ENCODE measurements at places on chromosomes 16 and 17. TPM values are rescaled to one million over a fixed set of nuclear protein-coding genes. Genes with fewer than 3 reads are reported as not detected.

ITGAL gene
- not detected for total RNA-seq

TBKBP1 gene
- 21.1 TPM for total RNA-seq

USP31 gene
- 27.4 TPM for total RNA-seq

FBXW10 gene
- not detected for total RNA-seq

CD7 gene
- total RNA-seq = not detected

SBK1 gene
- 22.2 TPM for total RNA-seq

ARL6IP1 gene
- total RNA-seq = 179 TPM

TBC1D3E gene
- not detected for total RNA-seq

APOBR gene
- total RNA-seq = not detected

PRRT2 gene
- total RNA-seq = 9.0 TPM

TVP23B gene
- total RNA-seq = 31.6 TPM

SRSF1 gene
- 491 TPM for total RNA-seq

SPATA22 gene
- not detected for total RNA-seq

CRAMP1 gene
- total RNA-seq = 33.0 TPM

ARL17A gene
- 12.9 TPM for total RNA-seq

WSCD1 gene
- 0.28 TPM for total RNA-seq

KCNH4 gene
- total RNA-seq = not detected

MGRN1 gene
- 54.6 TPM for total RNA-seq

HOXB1 gene
- total RNA-seq = not detected

CYGB gene
- 0.61 TPM for total RNA-seq

KRT23 gene
- total RNA-seq = not detected

ITGB4 gene
- total RNA-seq = 0.95 TPM

ADGRG1 gene
- total RNA-seq = 0.75 TPM

KRTAP4-1 gene
- not detected for total RNA-seq

ASPHD1 gene
- 2.5 TPM for total RNA-seq

MYL4 gene
- not detected for total RNA-seq

ICAM2 gene
- total RNA-seq = 0.99 TPM

PPL gene
- total RNA-seq = 0.42 TPM
